ENCODE measurements at places on chromosomes 6 and 20. TPM values are rescaled to one million over a fixed set of nuclear protein-coding genes. Genes with fewer than 3 reads are reported as not detected.
A peak's percentile ranks its signal among the peaks of the same experiment; 100 is the strongest.

DNA sequence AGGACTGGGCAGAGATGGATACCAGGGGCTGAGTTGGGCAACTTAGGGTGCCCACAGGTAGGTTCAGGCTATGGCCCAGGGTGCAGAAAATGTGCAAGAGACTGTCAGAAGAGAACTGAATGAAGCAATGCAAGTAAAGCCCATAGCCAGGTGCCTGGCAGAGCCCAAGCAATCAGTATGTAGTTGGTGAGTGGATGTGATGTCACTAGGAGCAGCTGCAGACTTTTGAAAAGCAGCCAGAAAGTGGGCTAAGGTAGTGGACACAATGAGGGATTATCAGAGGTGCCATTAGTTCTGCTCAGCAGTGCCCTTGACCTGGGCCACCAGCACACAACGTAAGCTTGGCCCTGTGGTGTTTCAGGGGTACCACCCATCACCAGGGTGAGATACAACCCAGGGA lies 135.3 kb downstream of the SOBP start:
- no peak for DNase-seq

DNA sequence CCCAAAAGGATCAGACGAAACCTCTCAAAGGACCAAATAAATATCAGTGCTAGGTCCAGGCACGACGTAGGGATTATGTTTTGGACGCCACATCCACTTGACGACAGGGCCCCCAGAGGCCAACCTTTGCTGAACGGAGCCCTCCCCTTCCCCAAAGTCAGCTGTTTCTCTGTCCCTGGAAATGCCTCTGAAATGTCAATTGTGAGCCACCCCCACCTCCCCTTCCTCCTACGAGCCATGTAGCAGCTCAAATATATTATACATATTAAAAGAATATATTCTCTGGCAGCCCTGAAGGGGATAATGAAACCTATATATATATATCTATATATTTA lies 39.6 kb upstream of the BLCAP start:
- no peak for DNase-seq

DNA sequence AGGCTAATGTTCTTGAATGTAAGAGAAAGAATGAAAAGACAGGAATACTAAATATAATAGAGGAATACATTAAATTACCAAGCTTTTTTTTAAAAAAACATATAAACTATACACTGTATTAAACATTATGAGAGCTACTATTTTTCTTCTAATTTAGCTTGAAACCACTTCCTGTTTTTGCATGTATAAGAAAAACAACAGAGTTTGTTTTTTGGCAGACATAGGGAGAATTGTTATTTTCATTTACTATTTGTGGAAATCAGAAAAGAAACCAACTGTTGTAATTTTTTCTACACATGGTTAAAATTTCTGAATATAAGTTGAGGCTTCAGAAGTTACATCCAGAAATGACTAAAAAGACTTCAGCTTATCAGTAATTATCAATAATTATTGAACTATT lies 991.8 kb upstream of the GJE1 start:
- no peak for DNase-seq

DNA sequence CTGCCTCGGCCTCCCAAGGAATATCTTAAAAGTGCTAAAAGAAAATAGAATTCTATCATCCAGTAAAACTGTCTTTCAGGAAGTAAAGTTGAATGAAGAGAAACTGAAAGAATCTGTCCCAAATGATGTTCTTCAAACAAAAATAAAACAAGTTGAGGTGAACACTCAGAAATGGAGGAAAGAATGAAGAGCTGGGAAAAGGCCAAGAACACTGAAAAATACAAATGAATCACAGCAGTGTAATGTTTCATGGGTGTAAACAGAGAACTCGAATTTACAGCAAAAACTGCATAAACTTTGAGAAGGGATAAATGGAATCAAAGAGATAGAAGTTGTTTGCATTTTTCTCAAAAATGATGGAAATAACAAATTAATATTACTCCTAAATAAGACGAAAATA lies 317.3 kb downstream of the TAF4 start:
- DNase-seq: no peak

DNA sequence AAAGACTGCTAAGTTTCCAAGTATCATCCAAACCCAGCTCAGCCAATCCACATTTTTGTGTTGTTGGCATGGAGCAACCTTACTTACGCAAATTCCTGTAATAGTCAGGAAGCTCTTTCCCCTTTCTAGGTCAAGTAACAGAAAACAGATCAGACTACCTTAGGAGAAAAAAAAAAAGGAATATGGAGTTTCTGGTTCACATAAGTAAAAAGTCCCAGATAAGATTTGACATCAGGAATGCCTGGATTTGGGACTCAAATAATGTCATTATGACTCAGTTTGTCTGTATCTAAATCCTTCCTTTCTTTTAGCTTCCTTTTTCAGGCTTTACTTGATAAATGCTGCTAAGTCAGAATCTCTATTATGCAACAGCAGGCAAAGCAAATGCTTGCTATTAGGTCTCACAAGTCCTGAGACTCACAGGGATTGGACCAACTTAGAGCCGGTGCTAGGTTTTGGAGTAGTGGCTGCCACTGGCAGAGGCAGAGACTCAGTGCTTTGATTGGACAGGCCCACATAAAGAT lies 44.5 kb downstream of the NCOA7 start:
- DNase-seq: no peak

- peak; percentile 55 for DNase-seq
These were observed 59.1 kb upstream of the PTPN1 start for GRCh38 chr20:50450881-50451752.

DNA sequence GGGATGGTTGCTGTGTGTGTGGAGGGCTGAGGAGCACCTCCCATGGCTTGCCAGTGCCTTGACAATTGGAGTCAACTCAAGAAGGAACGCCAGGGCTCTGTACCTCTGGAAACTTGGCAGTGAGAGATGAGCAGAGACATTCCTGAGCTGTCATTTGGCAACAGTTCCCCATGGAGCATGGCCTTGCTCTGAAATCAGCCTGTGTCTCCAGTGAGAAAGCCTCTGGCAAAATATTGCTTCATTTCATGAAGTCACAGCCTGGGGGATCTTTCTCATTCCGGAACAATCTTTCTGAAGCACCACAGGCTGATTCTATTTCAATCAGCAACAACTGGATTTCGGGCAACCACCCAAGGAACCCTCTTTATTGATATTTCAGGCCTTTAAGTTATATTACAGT lies 52.2 kb upstream of the FNDC1 start:
- no peak for DNase-seq

GRCh38 chr6:55281215-55281614 lies 46.1 kb upstream of the GFRAL start:
- no peak for DNase-seq

- no peak for DNase-seq
These were observed 851.2 kb downstream of the DHX35 start for GRCh38 chr20:39813190-39813829.

DNA sequence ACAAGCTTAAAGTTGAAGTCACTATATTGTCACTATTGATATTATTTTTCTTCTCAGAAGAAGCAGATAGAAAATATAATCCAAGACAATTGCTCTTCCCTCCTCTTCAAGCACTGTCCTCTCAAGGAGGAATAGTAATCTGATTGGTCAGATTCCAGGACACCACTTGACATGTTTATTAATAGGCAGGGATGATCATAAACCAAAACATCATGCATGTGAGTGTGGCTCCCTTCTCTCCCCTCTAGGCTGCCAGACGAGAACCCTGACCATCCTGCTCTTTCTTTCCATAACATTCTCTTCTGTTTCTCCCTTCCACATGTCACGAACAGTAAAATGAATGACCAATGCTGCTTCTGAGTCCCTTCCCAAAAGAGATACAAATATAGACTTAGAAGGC lies 7.5 kb downstream of the ATG5 start:
- no peak for DNase-seq

DNA sequence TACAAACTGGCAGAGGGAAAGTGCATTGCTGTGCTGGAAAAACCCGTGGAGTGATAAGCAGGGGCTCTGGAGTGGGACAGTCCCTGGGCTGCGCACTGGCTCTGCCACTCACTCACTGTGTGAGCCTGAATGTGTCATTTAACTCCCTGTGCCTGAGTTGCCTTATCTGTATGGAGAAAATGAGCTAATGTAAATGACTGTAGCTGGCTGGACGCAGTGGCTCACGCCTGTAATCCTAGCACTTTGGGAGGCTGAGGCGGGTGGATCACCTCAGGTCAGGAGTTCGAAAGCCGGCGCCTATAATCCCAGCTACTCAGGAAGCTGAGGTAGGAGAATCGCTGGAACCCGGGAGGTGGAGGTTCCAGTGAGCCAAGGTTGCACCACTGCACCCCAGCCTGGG lies 18.4 kb upstream of the RPN2 start:
- DNase-seq: no peak

- no peak for DNase-seq
These were observed 12.7 kb upstream of the NHLRC1 start for GRCh38 chr6:18135171-18135570.

DNA sequence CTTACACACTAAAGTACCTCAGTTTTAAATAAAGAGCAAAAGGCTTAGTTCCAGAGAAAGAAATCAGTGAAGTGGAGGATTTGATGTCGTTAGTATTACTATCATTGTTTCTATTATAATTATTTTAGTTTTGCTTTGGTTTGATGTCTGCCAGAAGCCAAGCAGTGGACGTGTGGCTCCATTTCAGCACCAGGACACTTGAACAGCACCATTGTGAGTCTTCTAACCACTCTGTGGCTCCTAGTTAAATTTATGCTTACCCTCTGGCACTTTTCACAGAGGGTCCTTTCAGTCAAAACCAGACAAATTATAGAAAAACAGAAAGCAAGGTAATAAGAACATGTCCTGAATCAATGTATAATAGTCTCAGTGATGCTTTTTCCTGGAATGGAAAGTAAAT lies 3.4 kb downstream of the COL9A1 start:
- DNase-seq: no peak

DNA sequence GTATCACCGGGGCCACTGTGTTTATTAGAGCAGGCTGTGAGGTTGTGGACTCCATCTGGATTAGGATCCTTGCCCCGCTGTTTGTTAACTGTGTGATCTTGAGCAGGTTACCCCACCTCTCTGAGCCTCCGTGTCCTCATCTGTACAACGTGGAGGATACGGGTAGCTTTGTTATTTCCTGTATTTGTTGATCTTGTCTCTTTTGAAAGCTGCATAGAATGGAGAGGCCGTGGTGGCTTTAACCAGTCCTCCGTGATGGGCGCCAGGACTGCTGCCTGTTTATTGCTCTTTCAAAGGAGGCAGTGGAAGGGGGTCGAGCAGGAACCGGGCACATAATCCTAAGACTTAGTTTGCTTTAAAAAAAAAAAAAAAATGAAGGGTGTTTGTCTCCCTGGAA lies 22.9 kb downstream of the BCAS4 start:
- no peak for DNase-seq

GRCh38 chr6:116008470-116009243 lies 52.0 kb downstream of the FRK start:
- no peak for DNase-seq

DNA sequence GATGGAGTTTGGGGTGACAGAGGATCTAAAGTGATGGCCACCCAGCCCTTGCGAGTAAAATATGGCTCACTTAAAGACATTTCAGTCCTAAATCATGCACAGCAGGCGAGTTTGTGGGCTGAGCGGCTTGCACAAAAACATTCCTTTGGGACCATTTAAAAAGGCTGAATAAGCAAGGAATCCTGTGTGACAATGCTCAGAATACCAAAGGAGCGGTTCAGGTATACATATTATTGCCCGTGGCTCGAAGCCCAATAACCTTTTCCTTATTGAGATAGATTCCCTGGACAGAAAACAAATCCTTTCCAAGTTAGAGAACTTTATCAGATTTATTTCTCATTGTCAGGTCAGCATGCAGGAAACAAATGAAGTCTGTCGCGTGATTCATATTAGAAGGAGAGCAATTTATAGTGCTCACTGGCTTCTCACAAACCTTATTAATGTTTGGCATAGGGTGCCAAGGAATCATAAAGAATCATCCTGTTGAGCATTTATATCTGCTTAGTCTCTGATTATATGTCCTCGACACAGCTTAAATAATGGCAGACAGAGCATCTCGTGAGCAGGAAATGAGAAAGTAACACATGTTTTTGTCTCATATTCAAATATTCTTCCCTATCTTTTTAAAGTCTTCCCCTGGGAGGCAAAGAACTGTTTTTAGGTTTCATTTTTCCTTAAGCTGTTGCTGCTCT lies 121.3 kb downstream of the TRMT11 start:
- no peak for DNase-seq

DNA sequence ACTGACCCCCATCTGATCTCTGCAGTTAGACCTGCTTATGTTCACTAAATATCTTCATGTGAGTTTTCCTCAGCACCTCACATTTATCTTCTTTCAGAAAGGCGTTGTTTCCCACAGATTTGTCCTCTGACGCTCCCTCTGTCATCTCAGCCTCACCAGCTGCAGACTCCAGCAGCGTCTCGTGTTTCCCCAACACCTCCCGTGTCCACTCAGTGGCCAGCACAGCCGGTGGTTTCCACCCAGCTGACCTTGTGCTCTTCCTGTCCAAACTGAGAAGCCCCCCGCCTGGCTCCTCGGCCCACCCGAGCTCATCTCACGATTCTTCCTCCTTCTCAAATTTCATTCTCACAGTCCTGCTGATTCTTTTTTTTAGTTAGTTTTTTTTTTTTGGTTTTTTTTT lies 12.5 kb downstream of the ERMARD start:
- DNase-seq: no peak

DNA sequence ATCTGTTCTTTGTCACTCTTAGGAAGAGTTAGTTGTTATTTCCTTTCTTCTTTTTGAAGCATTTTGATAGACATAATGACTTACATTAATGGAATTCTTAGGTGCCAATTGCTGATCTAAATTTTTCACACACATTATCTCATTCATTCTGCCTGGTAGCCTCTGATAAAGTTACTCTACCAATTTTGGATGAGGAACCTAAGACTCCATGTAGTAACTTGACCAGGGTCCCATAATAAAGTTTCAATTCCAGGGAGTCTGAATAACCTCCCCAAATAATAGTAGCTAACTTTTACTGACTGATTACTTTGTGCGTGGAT lies 73.2 kb upstream of the CITED2 start:
- DNase-seq: no peak

DNA sequence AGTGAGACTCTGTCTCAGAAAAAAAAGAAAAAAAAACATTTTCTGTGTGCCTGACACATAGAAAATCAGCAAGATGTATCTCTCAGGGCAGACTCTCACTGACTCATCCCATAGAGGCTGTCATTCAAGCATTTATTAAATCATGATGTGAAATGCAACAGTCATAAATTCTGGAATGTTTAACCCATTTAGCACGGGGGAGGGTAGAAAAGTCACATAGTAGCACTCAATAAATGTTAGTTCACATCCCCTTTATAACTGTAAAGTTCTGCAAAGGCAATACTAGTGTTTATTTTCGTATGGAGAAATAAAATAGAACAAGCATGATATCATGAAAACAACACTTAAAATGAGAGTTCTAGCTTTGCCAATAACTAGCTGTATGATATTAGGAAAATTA lies 15.5 kb upstream of the CARMIL1 start:
- DNase-seq: no peak

GRCh38 chr6:155033021-155033791 lies 38.1 kb downstream of the TIAM2 start:
- DNase-seq: no peak

- DNase-seq: no peak
These were observed 9.0 kb downstream of the TREML4 start for GRCh38 chr6:41237128-41237527.

Gene TOX2
- total RNA-seq: 1.3 TPM

Gene ZNF341
- 4.8 TPM for total RNA-seq

Gene HLA-DPA1
- total RNA-seq: 179 TPM

Gene LRRC1
- 33.2 TPM for total RNA-seq

Gene MYL9
- total RNA-seq: 194 TPM

Gene PACRG
- total RNA-seq: 2.6 TPM

Gene RAMACL
- total RNA-seq: 8.5 TPM

Gene SAPCD1
- total RNA-seq: 5.5 TPM

Gene TUBB2A
- total RNA-seq: 59.4 TPM

Gene MACROD2
- total RNA-seq: 4.0 TPM

Gene PRL
- total RNA-seq: not detected

Gene C6orf141
- total RNA-seq: 3.9 TPM

Gene HLA-G
- not detected for total RNA-seq
